ENCODE measurements at places on chromosomes 1 and 21.

GRCh38 chr1:55060133-55060999 lies 21.0 kb downstream of the PCSK9 start:
- no peak for DNase-seq

- peak; percentile 13 for DNase-seq
Observed at GRCh38 chr21:15638856-15639549, 90.8 kb upstream of the USP25 start.

DNA sequence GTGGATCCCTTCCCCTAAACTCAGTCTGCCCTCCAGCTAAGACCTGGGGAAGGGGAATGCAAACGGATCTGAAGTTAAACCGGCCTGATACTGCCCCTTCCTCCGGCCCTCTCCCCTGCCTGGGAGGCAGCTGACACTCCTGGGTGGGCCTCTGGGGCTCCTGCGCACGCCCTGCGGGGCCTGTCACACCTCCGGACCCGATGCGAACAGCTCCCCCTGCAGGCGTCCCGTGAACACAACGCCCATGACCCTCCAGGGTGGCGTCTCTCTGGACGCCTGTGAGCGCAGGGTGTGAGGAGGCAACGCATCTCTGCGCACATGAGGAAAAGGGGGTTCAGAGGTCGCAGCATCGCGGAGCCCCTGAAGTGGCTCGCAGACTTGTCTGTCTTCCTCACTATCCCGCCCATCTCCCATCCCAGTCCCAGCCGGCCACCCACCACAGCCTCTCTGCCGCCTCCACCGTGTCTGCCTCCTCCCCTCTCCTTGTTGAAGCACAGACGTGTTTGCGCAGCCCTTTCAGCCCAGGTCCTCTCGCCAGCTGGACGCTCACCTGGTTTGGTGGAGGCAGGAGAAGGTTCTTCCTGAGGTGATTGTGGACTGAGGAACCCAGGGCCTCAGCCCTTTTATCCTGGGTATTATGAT lies 421 bp upstream of the LCE3A start:
- DNase-seq, result no peak

GRCh38 chr1:227937838-227938145 lies 9.9 kb downstream of the WNT9A start:
- DNase-seq, result no peak

GRCh38 chr21:45016031-45016405 lies 58.4 kb upstream of the ADARB1 start:
- no peak for DNase-seq

- no peak for DNase-seq
Observed at GRCh38 chr1:163395790-163396189, 74.0 kb downstream of the NUF2 start.

- no peak for DNase-seq
Observed at GRCh38 chr1:150997949-150998348, 8.8 kb downstream of the MINDY1 start.

GRCh38 chr1:241590719-241591118 lies 49.5 kb downstream of the CHML start:
- no peak for DNase-seq

GRCh38 chr1:151972542-151973248 lies 21.0 kb downstream of the S100A10 start:
- DNase-seq, result peak; percentile 90

DNA sequence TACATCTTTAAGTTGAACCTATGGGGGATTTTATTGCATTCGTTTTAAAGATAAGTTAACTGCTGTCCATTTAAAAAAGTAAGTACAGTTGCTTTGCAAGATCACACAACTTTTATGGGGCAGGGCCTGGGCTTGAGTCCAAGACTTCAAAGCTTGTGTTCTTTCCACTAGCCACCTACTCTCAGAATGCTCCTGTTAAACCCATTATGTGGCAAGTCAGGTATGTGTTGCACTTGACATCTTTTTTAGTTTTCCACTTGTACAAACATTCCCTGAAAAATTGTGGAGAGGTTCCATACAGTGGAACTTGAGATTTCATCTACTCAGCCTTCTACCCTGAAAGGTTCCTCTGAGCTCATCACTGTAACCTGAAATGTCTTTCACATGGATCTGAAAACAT lies 235.5 kb upstream of the SGIP1 start:
- no peak for DNase-seq

DNA sequence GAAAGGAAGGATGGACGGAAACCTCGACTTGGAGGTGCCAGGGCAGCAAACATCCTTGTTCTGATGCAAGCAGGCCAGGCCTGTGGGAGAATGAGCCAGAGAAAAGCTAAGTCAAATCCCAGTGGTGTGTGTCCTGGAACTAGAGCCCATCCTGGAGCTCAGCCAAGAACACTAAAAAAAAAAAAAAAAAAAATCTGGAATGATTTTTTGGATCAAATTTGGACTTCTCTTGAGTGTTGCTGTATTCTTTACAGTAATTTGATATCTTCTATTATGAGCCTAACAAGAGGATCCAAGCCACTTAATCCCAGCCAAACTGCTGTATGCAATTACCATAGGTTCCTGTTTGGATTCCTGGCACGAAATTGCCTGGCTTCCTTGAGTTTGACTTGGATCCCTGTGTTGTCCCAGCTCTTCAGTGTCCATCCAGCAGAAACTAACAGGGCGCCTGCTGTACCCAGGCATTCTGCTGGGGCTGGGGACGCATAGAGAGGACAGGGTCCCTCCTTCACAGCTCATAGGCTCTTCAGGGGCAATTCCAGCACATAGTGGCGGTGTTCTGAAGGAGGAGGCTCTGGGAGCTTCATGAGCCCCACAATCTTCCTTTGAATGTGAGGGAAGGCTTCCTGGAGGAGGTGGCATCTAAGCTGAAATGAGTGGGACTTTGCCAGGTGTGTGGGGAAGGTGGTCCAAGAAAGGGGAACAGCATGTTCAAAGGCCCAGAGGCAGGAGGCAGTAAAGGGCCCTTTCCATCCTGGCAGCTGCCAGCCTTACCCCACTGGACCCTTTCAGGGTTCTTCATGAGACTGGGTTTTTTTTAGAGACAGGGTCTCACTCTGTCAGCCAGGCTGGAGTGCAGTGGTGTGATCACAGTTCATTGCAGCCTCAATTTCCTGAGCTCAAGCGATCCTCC lies 24.7 kb downstream of the EPHX1 start:
- DNase-seq, result no peak

DNA sequence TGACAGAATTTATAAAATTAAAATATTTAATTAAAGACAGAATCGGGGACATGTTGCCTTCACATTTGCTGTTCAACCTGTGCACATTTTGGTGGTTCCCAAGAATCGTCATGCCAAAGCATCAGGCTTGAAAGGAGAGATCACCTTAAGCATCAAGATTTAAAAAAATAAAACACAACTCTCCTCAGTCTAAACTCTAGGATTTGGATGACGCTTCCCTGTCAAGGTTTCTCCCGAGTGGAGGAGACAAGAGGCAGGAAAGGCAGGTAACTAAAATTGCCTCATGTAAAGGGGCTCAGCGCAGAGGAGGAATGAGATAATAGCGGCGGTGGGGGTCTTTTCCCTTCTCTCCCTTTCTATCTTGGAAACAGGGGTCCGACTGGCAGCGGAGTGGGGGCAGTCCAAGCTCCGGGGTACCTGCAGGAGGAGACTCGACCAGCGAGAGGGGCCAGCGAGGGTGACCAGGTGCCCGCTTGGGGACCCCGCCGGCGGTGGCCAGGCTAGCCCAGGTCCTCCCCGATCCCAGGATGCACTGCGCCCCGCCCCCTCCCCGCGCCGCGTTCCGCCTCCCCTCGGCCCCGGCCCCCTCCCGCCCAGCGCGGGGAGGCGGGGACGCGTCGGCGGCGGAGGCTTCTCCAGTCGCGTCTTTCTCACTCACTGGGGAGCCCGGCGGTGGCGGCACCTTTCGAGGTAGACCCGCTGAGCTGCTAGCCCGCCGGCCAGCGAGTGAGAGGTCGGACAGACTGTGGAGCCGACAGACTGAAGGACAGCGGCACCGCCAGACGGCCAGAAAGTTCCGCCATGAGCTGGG lies at the start of gene FNBP1L:
FNBP1L (plus strand) TSS at position 638 of the 811 bp plus-strand sequence; CDS start at position 802, 164 bp downstream.
- peak; percentile 82 for DNase-seq

DNA sequence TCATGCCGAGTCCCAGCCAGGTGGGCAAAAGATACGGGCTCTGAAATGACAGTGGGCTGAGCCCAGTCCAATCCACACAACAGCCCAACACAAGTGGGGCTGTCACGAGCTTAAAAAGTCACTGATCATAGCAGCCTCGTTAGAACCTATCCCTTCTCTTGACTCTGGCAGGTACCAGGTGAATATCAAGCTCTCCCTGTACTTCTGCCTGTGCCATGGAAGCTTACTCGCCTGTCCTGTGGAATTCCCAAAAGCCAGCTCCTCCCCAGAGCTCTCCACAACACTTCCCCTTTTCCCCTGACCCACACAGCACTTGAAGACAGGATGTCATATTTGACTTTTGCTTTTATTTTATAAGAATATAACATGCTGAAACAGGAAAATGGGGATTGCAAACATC lies 5.9 kb downstream of the RGS16 start:
- DNase-seq, result no peak

DNA sequence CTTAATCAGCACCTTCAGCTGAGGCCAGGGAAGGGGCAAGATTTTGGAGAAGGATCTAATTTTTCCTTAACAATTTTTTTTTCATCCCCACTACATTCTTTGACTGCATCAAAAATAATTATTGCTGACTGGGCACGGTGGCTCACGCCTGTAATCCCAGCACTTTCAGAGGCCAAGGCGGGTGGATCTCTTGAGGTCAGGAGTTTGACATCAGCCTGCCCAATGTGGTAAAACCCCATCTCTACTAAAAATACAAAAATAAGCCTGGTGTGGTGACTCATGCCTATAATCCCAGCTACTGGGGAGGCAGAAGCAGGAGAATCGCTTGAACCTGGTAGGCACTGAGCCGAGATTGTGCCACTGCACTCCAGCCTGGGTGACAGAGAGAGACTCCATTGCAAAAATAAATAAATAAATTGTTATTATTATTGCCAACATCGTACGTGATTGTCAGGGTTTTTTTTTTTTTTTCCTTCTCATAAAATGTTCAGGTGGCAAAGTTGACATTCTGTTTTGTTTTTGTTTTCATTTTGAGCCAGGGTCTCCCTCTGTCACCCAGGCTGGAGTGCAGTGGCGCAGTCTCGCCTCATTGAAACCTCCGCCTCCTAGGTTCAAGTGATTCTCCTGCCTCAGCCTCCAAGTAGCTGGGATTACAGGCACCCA lies 37.3 kb upstream of the MORC3 start:
- no peak for DNase-seq

DNA sequence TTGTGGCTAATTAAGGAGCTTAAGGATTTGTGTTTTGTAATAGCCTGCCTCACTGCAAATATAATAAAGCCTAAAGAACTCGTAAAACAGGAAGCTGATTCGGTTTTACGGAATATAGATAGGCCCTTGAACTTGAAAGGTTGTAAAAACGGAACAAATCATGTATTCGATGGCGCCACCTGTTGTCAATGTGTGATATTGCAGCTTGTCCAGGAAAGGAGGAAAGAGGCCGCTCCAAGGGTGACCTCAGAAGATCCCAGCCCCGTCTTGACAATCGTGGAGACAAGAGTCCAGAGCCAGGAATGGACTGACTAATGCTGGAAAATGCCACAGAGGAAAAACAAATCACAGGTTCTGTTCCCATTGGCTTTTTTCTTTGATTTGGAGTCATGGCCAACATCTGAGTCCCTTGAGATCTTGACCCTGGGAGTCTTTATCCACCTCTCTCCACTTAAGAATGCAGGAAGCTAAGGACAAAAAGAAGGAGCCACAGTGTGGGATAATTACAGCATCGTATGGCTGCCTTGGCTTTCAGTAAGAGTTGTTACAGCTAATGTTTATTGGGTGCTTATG lies 7.0 kb upstream of the IGSF21 start:
- DNase-seq, result peak; percentile 72

- DNase-seq, result no peak
Observed at GRCh38 chr1:201125800-201126199, 1.2 kb downstream of the ASCL5 start.

- peak; percentile 50 for DNase-seq
Observed at GRCh38 chr1:203126151-203126865, 1.2 kb upstream of the ADORA1 start.

GRCh38 chr1:178643831-178644230 lies 81.2 kb upstream of the RALGPS2 start:
- no peak for DNase-seq

DNA sequence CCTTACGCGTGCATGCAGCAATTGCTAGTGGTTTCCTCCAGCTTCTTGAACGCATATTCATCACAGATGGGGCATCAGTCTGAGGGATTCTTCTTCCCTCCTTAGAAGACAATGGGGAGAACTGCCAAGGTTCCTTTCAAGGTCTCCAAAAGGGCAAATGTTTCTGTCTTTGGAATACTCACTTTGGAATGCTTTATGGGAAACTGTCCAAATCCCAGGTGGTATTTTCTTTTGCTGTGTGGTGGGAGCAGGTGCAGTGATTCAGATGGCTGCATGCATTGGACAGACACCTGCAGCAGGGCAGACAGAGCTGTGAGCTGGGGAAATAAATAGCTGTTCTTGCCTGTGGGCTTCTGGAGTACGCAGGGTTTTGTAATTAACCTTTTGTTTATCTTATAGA lies 40.5 kb downstream of the URB2 start:
- peak; percentile 12 for DNase-seq

- DNase-seq, result no peak
Observed at GRCh38 chr1:63547621-63548294, 24.4 kb downstream of the EFCAB7 start.

DNA sequence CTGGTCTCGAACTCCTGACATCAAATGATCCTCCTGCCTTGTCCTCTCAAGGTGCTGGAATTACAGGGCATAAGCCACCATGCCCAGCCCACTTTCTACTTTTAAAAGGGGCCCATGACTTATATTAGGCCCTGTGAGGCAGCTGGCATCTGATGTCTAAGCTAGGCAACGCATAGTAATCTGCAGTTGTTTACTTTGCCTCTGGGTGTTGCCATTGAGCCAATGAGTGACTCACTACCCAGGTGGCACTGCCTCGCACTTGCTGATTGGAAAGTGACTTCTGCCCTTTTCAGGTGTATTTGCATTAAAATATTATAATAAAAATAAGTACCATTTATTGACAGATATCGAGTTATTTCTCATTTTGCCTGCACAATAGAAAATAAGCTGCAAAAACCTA lies 84.9 kb downstream of the KIF14 start:
- peak; percentile 69 for DNase-seq

DNA sequence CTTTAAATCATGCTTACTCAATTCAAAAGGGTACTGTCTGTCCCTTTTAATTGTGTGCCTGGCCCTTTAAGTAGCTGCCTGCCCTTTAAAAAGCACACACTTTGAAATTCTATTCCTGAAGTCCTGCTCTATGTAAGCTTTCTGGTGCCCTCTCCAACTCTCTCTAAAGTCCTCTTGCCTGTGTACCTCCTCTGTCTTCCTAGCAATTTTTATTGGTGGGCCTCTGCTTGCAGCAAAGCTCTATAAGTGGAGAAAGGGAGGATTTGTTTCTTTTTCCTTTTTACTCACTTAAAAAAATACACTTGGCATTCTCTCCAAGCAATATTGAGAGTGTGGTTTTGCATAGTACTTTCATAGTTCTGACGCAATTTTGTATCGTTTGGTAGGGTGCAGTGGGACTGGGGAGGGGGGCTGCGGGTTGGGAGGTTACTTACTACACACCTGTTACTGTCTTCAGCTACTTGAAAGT lies 135.4 kb downstream of the LMO4 start:
- no peak for DNase-seq

DNA sequence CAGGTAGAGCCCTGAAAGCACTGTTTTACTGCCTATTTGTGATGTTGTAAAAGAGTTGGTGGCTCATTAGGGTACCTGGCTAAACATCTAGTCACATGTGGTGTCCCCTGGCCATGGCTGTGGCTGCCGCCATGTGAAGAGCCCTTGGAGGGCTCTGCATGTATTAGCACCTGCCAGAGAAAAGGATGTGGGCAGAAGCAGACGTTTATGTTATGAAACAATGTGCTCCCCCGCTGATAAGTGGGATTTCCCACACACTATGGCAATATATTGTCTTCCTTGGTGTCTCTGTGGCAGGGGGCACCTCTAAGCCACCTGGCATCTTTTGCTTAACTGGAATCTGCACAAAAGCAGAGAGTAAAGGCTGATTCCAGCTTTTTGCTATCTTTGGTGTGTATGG lies 9.6 kb downstream of the TENT5C start:
- DNase-seq, result no peak

Measured in kidney tubule cell (primary cell).